ENCODE measurements at places on chromosomes 12 and 14. TPM values are rescaled to one million over a fixed set of nuclear protein-coding genes. Genes with fewer than 3 reads are reported as not detected.

- DNase-seq: no peak
These were observed 28.2 kb downstream of the FOXA1 start for GRCh38 chr14:37566811-37567371.

DNA sequence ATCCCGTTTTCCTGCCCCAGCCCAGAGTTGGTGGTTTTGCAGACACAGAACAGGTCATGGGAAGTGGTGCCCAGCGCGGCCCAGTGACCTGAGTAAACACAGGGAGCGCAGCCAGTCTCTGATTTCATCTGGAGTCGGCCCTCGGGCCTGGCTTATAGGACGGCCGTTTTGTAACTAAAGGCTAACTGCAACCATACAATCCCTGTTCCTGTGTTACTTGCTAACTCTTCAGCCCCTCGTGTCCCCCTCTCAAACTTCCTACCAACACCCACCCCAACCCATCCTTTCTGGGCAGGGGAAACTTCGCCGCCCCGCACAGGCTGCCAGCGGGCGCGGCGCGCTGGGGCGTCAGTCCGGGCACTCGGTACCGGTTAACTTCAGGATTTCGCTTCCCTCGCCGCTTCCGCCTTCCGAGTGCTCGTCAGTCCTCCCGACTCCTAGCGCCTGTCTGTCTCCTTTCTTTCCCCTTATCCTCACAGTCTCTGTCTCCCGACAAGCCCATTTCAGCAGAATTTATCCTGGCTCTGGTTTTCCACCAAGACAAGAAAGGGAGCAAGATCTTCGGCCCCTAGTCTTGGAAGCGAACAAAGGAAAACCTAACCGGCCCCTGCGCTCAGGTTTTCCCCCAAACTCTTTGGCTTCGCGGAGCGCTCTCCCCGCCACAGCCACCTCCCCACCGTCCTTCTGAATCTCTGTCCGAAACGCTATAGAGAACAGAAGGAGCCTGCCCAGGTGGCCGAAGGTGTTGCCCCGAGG, 2.0 kb downstream of the SIX1 start:
- no peak for DNase-seq

The PRB2 gene
- not detected for total RNA-seq

DNA sequence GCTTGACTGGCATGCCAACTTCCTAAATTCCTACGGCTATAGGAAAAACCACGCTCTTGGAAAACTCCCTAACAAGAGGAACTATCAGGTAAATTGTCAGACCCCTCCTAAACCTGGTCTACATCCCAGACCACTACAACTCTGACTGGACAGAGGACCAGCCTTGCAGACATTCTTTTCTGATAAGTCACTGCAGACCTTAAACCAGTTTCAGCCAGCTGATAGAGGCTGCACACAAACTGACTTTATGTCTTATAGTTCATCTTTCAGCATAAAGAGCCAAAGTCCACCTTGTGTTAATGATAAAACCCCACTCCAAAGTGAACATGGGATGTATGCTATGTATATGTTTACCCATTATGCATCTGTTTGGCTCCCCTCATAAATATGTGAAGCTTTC, 166.6 kb downstream of the KTN1 start:
- DNase-seq: no peak

- no peak for DNase-seq
These were observed 186.6 kb downstream of the CALM1 start for GRCh38 chr14:90583427-90583826.

DNA sequence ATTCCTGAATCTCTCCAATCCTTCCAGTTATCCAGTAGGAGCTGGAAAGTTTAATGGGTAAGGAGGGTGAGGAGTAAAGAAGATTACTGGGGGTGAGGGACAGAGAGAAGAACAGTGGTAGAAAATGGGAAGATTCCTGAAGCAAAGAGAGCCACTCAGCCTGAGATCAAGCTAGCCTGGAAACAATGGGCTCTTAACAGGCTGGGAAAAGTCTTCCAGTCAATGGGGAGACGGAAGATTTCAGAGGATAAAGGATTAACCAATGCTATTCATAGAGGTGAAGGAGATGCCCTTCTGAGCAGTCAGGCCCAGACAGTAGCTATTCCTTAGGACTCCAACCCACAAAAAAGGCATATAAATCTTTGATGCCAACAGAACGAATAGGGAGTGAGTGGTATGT, 14.8 kb downstream of the GDF11 start:
- no peak for DNase-seq

The POMT2 gene
- 9.7 TPM for total RNA-seq

The RAD9B gene
- total RNA-seq: 0.26 TPM

GRCh38 chr12:102234599-102234998, 37.0 kb upstream of the PMCH start:
- no peak for DNase-seq

- no peak for DNase-seq
These were observed 92.6 kb downstream of the RFLNA start for GRCh38 chr12:124387528-124387911.

The EML5 gene
- 0.75 TPM for total RNA-seq

GRCh38 chr14:105313381-105314286, 914 bp upstream of the PACS2 start:
- no peak for DNase-seq

The TAS2R7 gene
- total RNA-seq: not detected

- DNase-seq: peak; percentile 78
These were observed 19.6 kb downstream of the POMT2 start for GRCh38 chr14:77301103-77301502.
